ENCODE measurements at places on chromosomes 6 and 20.
A peak's percentile ranks its signal among the peaks of the same experiment; 100 is the strongest.

- no peak for DNase-seq
Measured at GRCh38 chr6:100317031-100317430, 147.7 kb downstream of the SIM1 start.

GRCh38 chr6:27791182-27791943 is 120.8 kb downstream of the OR2B2 start:
- no peak for DNase-seq

DNA sequence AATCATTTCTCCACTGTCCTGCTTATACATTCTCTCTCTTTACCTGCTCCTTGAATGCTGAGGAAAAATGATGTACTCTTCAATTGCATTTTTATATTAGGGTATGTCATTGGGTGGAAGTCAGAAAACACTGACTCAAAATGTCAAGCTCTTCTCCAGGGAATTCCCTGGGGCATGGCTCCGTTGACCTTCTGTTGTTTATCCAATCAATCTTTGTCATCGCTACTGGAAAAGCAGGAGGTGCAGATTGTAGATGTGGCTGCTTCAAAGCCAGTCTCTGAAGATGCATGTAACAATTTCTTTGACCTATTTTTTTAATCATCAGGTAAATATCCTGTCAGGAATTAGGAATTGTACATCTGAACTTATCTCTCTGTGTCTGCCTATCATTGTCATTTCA is 63.9 kb upstream of the TENT5A start:
- no peak for DNase-seq

DNA sequence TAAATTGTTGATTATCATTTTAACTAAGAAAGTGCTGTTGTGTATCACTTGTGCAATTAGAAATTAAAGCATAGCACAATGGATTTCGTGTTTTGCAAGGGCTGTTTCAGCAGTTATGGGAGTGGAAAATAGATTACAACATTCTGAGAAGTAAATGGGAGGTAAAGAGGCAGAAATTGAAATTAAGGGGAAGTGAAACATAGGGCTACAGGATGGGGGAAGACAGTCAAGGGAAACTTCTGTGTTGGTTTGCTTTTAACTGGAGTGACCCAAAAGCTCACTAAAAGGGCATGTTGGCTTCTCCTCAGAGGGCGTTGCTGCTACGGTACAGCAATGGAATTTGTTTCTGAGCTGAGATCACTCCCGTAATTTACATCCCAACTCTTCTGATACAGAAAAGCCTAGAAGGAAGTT is 147.5 kb downstream of the BCAS1 start:
- no peak for DNase-seq

DNA sequence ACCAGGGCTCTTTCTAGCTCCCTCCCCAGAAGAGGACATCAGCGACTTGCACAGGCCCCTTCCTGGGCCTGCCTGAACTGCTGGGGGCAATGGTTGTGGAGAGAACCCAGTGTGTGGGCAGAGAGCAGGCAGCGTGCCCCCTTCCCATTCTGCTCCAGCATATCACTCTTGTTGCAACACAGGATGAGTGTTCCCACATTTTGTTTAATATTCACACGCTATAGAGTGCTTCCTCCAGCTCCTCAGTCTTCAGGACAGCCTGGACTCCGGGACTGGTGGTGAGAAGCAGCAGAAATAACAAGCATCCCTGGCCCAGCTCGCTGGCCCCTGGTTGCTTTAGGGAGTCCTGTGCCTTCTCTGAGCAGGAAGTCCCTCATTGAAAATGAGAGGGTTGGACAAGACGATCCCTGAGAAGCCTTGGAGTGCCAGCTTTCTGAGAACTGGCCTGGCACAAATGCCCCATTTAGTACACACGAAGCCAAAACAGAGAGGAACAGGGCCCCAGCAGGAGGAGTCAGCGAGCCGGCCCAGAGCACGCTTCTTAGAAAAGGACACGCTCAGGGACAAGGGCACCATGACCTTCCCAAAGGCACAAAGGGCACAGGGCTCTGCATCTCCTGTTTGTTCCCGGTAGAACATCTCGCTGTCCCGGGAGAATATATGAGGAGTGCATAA is 84.2 kb upstream of the FOXC1 start:
- DNase-seq: no peak

- no peak for DNase-seq
Measured at GRCh38 chr20:47677635-47678453, 107.4 kb downstream of the SULF2 start.

- no peak for DNase-seq
Measured at GRCh38 chr6:160337991-160338390, 10.2 kb upstream of the SLC22A3 start.

- DNase-seq: no peak
Measured at GRCh38 chr6:136989571-136990241, 55.1 kb downstream of the IL20RA start.

DNA sequence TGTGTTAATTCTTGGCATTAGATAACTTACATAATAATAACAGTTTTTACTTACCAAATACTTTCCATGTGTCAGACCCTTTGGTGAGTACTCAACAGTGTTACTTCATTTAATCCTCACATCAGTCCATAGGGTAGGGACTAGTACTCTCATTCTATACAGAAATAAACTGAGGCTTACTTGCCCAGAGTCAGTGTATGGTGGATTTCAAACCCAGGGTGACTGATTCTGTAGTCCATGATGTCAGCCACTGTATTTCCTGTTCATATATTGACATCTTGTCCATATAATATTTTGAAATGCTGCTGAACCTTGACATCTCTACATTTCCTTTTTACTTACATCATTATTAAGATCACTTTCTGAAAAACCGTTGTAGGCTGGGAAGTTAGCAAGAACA is 2.5 kb upstream of the PNLDC1 start:
- no peak for DNase-seq

DNA sequence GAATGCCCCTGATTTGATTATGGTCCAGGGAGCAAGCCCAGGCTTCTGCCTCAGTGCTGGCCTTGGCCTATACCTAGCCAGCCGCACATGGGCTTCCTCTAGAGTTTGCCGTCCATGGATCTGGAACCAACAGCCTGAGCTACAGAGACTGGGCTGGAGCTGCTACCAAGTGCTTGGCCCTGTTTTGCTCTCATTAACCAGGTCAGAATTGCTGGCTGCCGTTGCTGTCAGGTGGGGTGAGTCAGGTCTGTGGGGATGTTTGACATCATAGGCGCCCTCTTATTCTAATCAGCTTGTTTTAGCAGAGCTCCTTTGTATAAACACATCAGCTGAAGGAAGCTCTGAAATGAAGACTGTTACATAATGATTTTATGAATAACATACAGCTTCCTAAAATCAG is 83.1 kb upstream of the PHACTR2 start:
- DNase-seq: no peak

DNA sequence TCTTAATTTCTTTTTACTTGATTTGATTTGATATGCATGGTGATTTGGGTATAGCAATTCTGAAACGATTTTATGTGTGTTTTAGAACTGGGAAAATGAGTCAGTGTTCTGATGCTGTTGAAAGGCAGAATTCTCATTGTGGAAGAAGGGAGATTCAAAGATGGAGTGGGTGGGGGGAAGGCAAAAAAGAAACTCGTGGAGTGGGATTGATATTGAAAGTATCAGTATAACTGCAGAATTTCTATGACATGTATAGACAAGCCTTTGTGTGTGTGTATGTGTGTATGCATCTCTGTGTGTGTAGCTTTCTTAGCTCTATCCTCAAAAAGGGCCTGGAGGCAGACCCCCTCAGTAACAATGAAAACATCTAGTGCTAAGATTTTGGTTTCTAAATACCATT is 184.3 kb upstream of the OLIG3 start:
- no peak for DNase-seq

DNA sequence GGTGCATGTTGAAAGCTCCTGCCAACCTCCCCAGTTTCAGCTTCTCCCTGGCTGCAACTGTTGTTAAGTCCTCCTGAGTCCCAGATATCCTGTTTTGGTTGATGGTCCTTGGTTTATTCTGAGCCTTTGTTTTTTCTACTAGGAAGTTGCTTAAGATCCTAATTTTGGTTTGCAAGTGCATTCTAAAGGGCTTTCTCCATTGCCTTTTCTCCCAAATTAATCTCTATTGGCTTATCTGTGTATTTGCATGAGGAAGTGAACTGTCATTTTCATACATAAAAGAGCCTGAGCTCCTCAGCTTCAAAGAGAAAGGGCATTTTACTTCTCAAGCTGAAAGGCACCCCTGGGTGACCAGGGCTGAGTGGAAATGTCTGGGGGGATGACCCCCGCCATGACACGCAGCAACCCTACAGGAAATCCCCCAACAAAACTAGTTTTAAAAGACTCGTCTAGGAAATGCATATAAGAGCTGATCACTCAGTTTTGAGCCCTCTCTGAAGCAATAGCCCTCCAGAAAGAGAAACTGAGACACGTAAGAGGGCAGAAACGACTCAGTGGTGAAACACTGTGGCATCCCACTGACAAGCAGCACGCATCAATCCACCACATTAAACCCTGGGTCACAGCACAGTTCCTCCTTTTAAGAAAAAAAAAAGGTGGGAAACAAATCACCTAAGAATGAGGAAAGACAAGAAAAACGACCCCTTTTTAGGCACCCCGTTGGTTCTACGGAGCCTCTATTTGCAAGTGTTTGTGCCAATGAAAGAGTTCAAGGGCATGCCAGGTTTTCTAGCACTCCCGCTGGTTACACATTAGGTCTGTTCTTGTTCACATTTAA is 140.9 kb downstream of the THBS2 start:
- no peak for DNase-seq

DNA sequence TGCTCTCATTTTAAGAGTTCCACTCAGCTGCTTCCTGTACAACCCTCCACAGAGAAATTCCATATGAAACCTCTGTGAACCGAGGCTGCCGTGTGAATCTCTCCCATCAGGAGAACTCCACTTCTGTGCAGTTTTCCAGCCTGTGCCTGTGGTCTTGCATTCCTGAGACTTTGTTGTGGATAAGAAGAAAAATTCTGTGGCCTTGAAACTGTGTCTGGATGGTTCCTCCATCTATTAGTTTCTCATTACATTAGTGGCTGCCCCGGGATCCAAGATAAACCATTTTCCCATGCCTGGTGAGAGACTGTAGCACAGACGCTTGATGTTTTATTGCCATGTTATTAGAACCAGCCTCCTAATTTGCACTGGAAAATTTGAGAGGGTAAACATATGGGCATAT is 40.8 kb upstream of the TIAM2 start:
- no peak for DNase-seq

- no peak for DNase-seq
Measured at GRCh38 chr6:169556758-169557548, 144.9 kb downstream of the WDR27 start.

- no peak for DNase-seq
Measured at GRCh38 chr6:74785236-74785635, 420.6 kb downstream of the COL12A1 start.

GRCh38 chr20:62428002-62428372 is 648 bp upstream of the RBBP8NL start:
- DNase-seq: no peak

GRCh38 chr6:27359231-27359630 is 29.3 kb upstream of the ZNF391 start:
- DNase-seq: no peak

- no peak for DNase-seq
Measured at GRCh38 chr20:17878912-17879602, 89.5 kb downstream of the SNX5 start.

DNA sequence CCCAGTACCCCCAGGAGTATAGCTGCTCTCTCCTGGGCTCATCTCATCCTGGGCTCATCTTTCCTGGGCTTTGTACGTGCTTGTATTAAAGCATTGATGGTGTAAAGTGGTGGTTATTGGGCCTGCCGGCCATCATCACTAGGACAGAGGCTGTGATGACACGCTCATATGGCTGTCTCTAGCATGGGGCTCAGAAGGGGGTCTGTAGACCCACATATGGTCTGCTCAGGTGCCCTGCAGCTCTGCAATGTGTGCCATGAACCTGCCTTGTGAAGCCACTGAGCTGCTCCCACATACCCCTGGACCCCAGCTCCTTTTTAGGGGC is 143.4 kb downstream of the CDC5L start:
- DNase-seq: no peak

GRCh38 chr6:15735567-15736265 is 72.9 kb upstream of the DTNBP1 start:
- DNase-seq: peak; percentile 63

- no peak for DNase-seq
Measured at GRCh38 chr6:26327450-26328264, 37.3 kb upstream of the BTN3A2 start.

- no peak for DNase-seq
Measured at GRCh38 chr6:133972388-133972787, 19.4 kb downstream of the TBPL1 start.

GRCh38 chr20:19701429-19701828 is 56.6 kb upstream of the RIN2 start:
- no peak for DNase-seq

DNA sequence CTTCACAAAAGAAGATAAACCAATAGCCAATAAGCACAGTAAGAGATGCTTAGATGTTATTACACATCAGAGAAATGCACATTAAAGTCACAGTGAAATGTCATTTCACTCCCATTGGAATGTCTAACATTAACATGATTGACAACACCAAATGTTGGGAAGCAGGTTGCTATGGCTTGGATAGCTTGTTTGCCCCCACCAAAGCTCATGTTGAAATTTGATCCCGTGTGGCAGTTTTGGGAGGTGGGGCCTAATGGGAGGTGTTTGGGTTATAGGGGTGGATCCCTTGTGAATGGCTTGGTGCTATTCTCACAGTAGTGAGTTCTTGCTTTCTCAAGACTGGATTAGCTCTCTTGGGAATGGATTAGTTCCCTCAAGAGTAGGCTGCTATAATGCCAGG is 44.8 kb downstream of the MRAP2 start:
- no peak for DNase-seq

GRCh38 chr6:109453594-109454495 is 1.7 kb downstream of the MICAL1 start:
- DNase-seq: no peak

GRCh38 chr6:79170959-79171358 is 63.5 kb downstream of the HMGN3 start:
- DNase-seq: peak; percentile 3

- DNase-seq: peak; percentile 89
Measured at GRCh38 chr6:155528982-155529453, 73.4 kb upstream of the NOX3 start.

DNA sequence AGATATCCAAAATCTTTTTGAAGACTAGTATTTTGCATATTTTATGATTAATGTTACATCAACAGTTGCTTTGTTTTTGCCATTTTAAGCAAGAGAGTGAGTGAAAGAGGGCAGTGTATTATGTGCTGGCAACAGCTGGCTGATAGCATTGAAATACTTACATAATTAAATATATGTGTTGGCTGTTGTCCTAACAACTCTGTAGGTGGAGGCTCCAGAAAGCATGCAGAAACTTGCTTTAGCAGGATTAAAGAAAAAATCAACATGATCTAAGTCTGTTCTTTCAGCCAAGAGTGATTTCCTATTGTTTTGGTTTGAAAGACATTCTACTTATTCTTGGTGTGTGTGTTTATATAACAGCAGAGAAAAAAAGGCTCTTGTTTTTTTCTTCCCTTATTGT is 127.5 kb downstream of the CDKAL1 start:
- DNase-seq: peak; percentile 26

DNA sequence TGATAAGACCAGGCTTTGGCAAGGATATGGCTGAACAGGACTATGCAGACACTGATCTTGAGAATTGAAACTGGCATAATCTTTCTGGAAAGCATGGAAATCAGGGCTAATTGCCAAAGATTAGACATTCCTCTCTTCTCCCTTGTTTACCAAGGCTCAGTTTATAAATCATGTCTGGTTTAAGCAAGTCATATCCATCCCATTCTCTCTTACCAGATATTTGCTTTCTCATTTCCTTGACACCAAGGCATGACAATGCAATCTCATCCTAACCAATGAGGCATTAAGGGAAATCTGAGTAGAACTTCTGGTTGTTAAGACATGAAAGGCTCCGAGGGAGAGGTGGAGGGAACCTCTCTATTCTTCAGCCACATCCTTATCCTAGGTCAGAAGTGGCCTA is 110.3 kb upstream of the CEP85L start:
- no peak for DNase-seq

Data from non-pigmented ciliary epithelial cell (primary cell).